IPS DF 6.9 (cell line): ENCODE measurements at places on chromosomes 16 and 17.

GRCh38 chr16:50102051-50102746, 36.4 kb downstream of the HEATR3 start:
- DNase-seq, result no peak

- no peak for DNase-seq
Observed at GRCh38 chr16:25189305-25189704, 27.4 kb upstream of the AQP8 start.

DNA sequence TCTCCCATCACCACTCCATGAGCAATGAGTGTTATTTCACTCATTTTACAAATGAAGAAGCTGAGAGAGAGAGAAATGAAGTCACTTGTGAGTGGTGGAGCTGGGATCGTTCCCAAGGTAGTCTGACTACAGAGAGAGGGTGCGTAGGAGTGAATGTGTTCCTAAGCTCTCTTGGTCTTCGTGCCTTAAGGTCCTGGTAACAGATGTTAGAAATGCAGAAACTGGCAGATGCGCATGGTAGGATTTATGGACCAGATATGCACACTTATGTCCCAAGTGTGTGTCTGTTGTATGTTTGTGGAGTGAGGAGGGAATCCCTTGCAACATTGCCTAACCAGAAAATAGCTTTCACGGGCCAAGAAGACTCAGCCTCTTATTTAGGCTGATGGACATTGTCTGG, 93.2 kb upstream of the ZNF469 start:
- DNase-seq, result no peak

DNA sequence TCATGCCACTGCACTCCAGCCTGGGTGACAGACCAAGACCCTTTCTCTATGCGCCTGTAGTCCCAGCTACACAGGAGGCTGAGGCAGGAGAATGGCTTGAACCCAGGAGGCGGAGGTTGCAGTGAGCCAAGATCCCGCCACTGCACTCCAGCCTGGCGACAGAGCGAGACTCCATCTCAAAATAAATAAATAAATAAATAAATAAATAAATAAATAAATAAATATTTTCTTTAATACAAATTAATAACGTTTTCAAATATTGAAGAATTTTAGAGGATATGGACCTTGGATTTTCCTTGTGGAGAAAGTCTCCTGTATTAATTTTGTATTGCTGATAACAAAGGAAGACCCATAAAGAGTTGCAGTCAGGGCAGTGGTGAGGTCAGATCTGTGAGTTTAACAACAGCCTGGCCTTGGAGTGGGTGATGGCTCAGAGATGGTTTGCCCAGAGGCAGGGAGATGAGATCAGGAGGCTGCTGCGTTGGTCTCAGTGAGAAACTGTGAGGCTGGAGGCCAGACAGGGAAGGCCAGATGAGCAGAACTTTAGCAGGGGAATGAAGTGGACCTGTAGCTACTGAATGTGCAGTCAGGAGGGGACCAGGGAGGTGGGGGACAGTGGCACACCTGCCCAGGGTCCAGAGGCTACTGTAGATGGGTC, 4.4 kb upstream of the ASGR1 start:
- no peak for DNase-seq

- no peak for DNase-seq
Observed at GRCh38 chr17:36900160-36900512, 37.1 kb upstream of the LHX1 start.

- peak; percentile 94 for DNase-seq
Observed at GRCh38 chr17:63961355-63962212, 11.1 kb downstream of the SCN4A start.

DNA sequence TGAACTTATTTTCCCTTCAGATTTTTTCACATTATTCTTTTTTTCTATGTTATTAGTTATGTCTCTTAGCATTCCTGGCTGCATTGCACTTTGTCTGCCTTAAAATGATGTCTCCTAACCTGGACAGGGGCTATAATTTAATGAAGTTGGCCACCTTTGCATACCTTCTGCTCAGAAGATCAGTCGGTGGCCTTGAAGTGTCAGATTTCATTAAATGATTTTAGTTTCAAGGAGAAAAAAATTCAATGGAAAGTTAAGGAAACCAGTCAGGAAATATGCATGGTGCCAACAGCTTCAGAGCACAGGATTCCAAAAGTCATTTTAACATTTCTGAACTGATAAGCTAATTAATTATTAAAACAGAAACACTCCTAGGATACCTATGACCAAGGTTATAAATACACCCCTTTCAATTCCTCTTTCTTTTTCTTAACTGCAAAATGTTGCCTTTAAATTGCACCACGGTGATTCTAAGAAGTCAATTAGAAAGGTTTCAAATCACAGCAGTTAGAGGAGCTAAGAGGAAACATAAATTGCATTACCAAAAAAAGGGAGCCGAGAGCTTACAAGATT, 533.4 kb downstream of the KCNJ2 start:
- no peak for DNase-seq

GRCh38 chr17:6458460-6458950, 14.2 kb downstream of the PIMREG start:
- DNase-seq, result no peak

- no peak for DNase-seq
Observed at GRCh38 chr16:10600782-10601443, 20.5 kb upstream of the EMP2 start.

DNA sequence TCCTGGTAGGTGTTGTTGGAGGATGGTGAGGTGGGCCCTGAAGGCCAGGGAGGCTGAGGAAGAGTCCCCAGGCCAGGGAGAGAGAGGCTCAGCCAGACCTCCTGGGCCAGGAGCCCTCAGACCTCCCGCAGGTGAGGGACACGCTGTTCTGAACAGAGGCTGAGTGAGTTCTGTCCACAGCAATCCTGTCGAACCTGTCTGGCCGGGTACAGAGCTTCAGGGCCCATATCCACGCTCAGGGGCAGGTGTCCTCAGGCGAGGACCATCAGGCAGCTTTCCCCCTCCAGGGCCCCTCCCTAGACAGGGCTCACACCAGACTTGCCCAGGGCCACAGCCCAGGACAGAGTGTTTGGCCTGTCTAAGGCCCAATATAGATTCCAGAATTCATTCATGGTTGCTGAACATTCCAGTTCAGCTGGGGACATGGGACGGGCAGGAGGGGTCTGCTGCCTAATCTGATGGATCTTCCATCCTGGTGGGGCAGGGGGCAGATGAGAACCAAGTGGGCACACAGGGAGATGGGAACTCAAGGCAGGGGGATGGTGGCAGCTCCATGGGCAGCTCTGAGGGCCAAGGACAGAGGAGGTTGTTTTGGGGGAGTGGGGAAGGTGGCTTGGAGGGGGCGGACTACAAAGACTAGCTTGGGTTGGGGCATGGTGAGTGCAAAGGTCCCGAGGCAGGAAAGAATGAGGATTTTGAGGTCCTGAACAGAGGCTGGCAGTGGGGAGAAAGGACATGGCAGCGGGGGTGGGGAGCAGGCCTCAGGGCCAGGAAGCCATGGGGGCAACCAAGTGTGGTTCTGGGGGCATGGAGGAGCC, 23.4 kb upstream of the MPRIP start:
- no peak for DNase-seq
